ENCODE measurements at places on chromosomes 3 and 15.

DNA sequence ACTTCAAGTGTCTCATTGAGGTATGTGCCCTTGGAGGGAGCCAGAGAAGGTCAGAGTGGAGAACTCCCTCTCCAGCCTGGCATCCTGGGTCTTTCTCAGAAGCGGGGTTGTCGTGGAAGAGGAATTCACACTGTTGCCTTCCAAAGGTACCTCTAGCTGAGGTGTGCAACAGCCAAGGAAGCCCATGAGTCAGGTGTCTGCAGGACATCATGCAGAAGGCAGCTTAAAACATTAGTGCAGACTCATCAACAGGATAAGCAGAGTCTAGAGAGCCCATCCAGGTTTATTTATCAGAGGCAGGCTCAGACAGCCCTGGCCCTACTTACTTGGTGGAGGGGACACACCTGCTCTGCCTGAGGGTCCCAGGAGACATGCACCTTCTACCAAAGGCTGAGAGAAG, 95.6 kb upstream of the TPM1 start:
- no peak for DNase-seq

DNA sequence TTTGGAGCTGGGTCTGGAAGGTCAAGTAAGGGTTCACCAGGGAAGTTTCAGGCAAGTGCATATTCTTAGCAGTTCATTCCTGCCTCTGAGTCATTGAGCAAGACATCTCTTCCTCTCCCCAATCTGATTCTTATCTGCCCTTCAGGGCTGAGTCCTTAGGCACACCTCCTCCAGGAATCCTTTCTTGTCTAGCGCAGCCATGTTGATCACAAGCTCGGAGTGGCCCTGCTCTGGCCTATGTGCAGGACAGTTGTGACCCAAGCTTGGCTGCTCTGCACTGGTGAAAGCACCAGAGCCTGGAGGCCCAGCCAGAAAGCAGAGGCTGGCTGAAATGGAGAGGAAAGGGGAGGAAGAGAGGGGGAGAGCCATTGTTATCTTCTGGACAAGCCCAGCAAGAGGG, 30.9 kb upstream of the MRPS22 start:
- no peak for DNase-seq

GRCh38 chr15:64634576-64635498, 140.6 kb downstream of the RBPMS2 start:
- no peak for DNase-seq

- DNase-seq = no peak
Observed at GRCh38 chr3:165994293-165994692, 157.1 kb upstream of the BCHE start.

- DNase-seq = no peak
Observed at GRCh38 chr3:190532731-190533203, 18.9 kb downstream of the IL1RAP start.

- no peak for DNase-seq
Observed at GRCh38 chr3:42652611-42653302, 740 bp upstream of the ZBTB47 start.

- DNase-seq = no peak
Observed at GRCh38 chr3:160134964-160135363, 90.3 kb upstream of the C3orf80 start.

- no peak for DNase-seq
Observed at GRCh38 chr3:184850201-184850600, 38.2 kb downstream of the VPS8 start.

DNA sequence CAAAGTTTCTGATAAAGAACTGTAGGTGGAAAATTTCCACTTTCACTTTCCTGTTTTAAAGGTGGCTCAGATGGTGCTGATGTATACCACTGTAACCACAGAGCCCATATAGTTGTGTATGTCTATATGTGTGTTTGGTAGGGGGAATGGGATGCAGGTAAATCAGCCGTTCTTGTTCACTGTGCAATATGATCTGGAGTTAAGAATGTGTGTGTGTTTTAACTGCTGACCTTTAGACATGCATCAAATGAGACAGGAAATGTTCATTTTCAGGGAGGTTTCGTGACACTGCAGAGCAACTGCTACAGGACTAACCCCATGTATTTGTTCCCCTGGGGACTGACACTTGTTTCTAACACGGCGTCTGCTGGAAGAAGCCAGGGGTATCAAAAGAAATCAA, 180.5 kb downstream of the TAFA4 start:
- no peak for DNase-seq

DNA sequence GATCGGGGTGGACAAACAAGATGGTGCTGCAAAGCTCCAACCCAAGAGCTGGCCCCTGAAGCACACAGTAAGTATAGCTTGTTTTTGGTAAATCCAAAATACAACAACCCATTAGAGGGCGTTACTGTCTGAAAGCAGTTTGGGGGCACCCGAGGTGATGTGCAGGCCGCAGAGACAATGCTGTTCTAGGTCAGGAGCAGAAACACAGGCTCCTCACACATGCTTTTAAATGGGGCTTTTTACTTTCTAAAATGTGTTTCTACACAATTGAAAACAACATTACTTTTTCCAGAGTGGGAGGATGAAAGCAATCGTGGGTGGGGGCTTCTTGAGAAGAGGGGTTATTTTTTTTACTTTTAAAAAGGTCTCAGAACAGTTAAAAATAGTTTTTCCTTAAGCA, 1029.3 kb upstream of the CFAP20DC start:
- no peak for DNase-seq

- DNase-seq = no peak
Observed at GRCh38 chr15:77033729-77034671, 36.9 kb downstream of the TSPAN3 start.

- DNase-seq = no peak
Observed at GRCh38 chr15:69375151-69375790, 38.9 kb upstream of the KIF23 start.

GRCh38 chr15:99722406-99722805, 10.8 kb downstream of the LYSMD4 start:
- DNase-seq = no peak

GRCh38 chr15:77415450-77416147, 4.3 kb downstream of the PEAK1 start:
- no peak for DNase-seq

DNA sequence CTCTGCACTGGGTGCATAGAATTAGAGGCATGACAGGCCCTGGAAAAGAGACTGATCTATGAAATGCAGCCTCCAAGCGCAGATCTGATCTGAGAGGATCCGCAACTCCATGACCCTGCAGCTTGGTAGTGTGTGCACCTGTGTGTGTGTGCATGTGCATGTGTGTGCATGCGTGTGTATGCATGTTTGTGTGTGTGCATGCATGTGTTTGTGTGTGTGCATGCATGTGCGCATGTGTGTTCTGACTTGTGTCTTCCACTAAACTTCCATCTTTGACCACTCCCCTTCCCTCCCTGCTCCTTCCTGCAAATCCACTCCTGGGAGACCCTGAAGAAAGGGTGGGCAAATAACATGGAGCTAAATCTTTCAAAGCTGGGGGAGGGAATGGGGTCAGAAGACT, 256.9 kb downstream of the PLCL2 start:
- no peak for DNase-seq

- DNase-seq = no peak
Observed at GRCh38 chr15:96583671-96584070, 253.2 kb downstream of the NR2F2 start.

DNA sequence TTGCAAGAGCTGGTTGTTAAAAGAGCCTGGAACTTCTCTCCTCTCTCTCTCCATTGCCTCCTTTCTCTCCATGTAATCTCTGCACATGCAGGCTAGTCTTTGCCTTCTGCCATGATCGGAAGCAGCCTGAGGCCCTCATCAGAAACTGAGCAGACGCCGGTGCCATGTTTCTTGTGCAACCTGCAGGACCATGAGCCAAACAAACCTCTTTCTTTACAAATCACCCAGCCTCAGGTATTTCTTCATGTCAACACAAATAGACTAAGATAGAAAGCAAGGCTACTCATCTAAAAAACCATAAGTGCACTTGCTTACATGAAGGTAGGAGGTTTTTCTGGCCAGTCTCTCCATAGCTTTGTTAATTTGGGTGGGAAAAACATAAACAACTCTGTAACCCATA, 8.7 kb downstream of the PDZRN3 start:
- DNase-seq = no peak

- no peak for DNase-seq
Observed at GRCh38 chr3:176712191-176712590, 485.1 kb downstream of the TBL1XR1 start.

DNA sequence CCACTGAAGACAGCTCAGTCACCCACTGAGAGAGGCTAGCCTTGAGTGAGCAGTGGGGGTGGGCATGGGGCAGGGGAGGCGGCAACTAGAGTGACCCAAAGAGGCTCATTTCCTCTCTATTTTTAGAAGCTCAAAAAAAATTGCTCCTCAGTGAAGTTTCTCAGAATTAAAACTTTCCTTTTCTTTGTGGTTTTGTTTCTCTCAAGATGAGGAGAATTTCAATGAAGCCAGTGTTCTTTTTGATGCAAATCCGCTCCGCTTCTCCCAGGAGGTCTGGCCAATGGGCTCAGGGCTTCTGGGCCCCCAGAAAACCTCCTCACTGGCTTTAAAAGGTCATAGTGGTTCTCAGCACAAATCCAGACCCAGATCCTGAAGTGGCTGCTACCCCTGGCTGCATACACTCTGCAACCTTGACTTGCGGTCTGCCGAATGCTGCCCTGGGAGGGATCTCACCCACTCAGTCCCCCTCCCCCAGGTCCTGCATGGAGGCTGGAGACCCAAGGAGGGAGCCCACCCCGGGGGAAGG, at the start of gene ACSBG1:
ACSBG1 (minus strand) TSS at position 51 of the 526 bp plus-strand sequence. CDS start 64 bp downstream, outside the sequence.
- no peak for DNase-seq

DNA sequence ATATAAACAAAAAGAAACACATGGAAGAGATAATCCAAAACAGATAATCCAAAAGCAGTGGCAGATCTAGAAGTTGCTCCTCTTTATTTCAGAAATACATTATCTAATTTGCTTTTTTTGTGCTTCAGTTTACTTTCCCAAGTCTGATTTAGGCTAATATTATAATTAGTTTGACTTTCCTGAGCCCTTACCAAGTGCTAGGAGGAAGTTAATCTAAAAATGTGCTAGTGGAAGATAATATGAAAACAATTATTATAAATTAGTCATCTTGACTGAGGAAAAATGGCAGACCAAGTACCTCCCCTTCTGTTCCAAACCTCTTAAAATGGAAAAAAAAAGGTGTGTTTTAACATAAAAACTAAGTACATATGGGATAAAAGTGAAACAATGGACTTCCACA, 17.5 kb downstream of the SLC9A9 start:
- DNase-seq = no peak

GRCh38 chr15:27864086-27864485, 235.0 kb downstream of the OCA2 start:
- DNase-seq = no peak

- DNase-seq = no peak
Observed at GRCh38 chr15:99956022-99956775, 223.0 kb upstream of the LYSMD4 start.

DNA sequence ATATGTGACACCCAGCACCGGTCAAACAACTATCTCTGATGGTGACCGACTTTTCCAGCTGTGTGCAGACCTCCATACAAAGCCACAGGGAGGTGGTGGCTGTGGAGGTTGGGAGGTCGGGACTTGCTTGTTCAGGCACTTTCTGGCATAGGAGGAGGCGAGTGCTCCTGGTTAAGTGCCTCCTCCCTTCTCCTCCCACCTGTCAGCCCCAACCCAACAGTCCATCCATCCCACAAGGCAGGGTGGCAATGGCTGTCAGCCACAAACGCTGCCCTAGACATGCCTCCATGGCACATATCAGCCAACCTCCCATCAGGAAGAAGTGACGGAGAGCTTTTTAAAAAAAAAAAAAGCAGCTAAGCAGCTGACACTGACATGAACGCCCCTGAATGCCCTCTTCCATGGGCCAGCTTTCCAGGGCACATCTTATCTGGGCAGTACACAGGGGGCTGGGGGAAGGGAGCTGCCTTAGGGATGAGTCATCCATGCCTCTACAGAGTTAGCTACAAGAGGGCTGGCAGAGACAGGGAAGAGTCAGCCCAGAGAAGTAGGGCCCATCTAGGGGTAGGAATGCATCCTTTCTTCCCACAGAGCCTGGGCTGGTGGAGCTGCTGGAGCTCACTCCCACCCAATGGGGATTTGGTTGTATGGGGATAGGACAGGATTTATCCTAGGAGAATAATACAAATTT, 41.2 kb downstream of the CCDC12 start:
- DNase-seq = no peak

Data from T follicular helper cell (primary cell).